ENCODE measurements at places on chromosomes 13 and 19. TPM values are rescaled to one million over a fixed set of nuclear protein-coding genes. Genes with fewer than 3 reads are reported as not detected.

DNA sequence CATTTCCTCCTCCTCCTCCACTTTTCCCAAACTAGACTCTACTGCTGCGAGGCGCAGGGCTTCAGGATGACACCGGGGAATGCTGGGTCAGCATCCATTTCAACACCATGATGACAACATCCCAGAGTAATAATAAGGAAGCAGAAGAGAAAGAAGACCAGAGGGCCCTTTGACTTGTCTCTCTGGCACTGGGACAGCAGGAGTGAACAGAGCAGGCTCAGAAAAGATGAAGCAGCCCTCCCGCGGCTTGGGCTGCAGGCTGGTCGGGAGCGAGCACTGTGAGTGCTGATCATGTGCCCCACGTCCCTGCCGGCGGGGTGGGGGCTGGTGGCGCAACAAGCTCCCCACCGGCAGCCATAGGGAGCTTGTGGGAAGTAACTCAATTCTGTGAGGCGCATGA lies 30.5 kb downstream of the RANBP3 start:
- H3K36me3 ChIP-seq: peaks cover 25% of the 10 kb centered on the region
- H3K27ac ChIP-seq: no peak overlapping the region
- H3K4me3 ChIP-seq: no peak overlapping the region
- no peaks in the 10 kb centered on the region for H3K4me1 ChIP-seq

SACS gene
- total RNA-seq: 85.2 TPM

GRCh38 chr19:3006075-3006767 lies 22.9 kb downstream of the TLE2 start:
- H3K4me1 ChIP-seq: no peaks in the 10 kb centered on the region
- H3K4me3 ChIP-seq: no peak overlapping the region
- H3K27ac ChIP-seq: no peak overlapping the region
- H3K36me3 ChIP-seq: no peaks in the 10 kb centered on the region
- no peaks in the 10 kb centered on the region for H3K27me3 ChIP-seq

DNA sequence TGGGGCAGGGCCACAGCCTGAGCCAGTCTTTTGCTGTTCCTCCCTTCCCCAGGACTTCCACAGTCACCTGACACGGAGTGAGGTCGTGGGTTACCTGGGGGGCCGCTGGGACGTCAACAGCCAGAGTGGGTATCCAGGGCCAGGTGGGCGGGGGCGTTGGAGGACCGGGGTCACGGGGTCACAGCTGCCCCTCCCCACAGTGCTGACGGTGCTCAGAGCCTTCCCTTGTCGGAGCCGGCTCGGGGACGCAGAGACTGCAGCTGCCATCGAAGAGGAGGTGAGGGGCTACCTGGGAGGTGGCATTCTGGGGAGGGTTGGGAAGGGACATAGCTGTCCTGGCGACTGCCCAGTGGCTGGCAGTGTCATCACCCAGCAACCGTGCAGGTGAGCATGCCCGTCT lies 11.5 kb downstream of the MPND start:
- H3K4me1 ChIP-seq: no peaks in the 10 kb centered on the region
- no peaks in the 10 kb centered on the region for H3K36me3 ChIP-seq
- H3K4me3 ChIP-seq: no peak overlapping the region
- no peaks in the 10 kb centered on the region for H3K27me3 ChIP-seq
- no peak for DNase-seq

GRCh38 chr13:59982631-59983382 lies 180.9 kb downstream of the DIAPH3 start:
- H3K4me3 ChIP-seq: no peak overlapping the region
- H3K27me3 ChIP-seq: no peaks in the 10 kb centered on the region
- H3K36me3 ChIP-seq: no peaks in the 10 kb centered on the region

SLC25A30 gene
- 19.5 TPM for total RNA-seq

DNA sequence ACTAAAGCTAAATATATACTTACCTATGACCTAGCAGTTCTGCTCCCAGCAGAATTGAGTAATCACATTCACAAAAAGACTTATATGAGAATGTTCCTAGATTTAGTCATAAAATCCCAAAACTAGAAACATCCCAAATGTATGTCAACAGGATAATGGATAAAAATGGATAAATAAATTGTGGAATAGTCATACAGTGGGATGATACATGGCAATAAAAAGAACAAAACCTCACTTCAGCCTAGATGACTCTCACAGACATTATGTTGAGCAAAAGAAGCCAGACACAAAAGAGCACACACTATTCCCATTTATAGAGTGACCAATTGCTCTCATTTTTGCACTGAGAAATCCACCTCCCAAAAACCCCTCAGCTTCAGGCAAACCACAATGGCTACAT lies 352.4 kb upstream of the HTR2A start:
- H3K36me3 ChIP-seq: no peaks in the 10 kb centered on the region
- peaks cover 24% of the 10 kb centered on the region for H3K4me1 ChIP-seq
- DNase-seq: peak; percentile 54
- no peak overlapping the region for H3K4me3 ChIP-seq
- H3K27ac ChIP-seq: peak overlapping the region; percentile 94

DNA sequence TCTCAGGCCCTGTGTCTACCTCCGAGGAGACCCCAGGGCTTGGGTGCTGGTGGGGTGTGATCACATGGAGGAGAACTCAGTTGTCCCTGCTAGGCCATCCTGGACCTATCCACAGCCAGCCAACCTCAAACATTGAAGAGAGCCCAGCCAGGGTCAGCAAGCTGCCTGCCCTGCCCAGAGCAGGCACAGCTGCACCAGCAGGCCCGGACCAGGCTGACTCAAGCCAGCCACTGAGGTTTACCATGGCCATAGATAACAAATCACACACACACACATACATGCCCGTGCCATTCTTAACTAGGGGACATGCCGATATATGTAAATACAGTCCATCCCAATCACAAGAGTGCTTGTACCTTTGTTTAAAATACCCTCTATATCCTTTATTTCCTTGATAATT lies 8.1 kb downstream of the ARHGEF7 start:
- peaks cover 62% of the 10 kb centered on the region for H3K27me3 ChIP-seq
- H3K36me3 ChIP-seq: no peaks in the 10 kb centered on the region
- H3K27ac ChIP-seq: no peak overlapping the region
- H3K4me3 ChIP-seq: no peak overlapping the region

CD79A gene
- total RNA-seq: not detected

NCR1 gene
- total RNA-seq: not detected

CPB2 gene
- not detected for total RNA-seq
